ENCODE measurements at places on chromosomes 7 and 10.

DNA sequence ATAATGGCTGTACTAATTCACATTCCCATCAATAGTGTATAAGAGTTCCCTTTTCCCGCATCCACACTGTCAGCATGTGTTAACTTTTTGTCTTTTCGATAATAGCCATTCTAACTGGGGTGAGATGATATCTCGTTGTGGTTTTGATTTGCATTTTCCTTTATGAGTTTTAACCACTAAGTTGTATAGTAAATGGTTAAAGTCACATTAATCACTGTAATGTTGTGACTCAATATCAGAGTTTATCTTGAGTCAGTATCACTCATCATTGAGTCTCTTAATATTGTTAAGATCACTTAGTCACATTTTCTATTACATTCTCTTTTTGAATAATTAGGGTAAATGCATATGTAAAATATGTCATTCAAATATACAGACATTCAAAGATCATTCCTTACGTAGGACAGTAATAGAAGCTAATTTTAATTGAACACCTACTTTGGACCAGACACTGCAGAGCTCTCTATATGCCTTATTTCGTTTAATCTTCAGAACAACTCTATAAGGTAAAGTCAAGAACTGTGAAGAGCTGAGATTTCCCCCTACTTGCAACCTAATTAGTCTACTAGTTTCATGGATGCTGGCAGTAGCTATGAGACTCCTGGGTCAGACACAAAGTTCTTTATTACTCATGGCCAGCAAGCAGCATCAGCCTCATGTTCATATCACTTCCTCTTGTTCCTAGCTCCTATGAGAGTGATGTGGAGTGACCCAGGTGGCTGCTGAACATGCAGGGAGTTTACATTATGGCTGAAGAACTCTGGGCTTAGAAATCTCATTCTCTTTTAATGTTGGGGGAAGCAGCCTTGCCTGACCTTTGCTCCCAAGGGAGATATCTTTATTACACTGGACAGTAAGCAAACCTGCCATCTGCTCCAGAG, 30.5 kb downstream of the CREB5 start:
- DNase-seq, result no peak

- no peak for DNase-seq
Observed at GRCh38 chr10:91220954-91221675, 652 bp downstream of the PCGF5 start.

- DNase-seq, result no peak
Observed at GRCh38 chr7:50209461-50210135, 94.9 kb upstream of the IKZF1 start.

GRCh38 chr7:34117573-34117972, 212.2 kb downstream of the BMPER start:
- DNase-seq, result no peak

- DNase-seq, result no peak
Observed at GRCh38 chr7:134584290-134584689, 35.4 kb downstream of the AKR1B15 start.

DNA sequence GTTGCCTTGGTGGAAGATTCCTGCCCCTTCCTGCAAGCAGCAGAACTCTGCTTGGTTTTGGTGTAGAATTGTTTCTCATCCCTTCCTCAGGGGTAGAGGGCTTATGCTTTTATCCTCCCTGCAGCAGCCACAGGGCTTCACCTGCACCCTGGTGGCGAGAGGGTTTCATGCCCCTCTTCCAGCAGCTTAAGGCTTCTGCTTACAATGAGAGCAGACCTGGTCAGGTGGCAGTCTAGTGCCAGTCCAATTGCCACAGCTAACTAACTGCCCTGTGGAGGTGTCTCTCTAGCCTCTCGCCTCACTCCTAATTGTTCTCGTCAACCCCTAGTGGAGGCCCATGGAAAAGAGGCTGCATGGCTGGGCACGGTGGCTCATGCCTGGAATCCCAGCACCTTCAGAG, 19.3 kb downstream of the ACBD7 start:
- no peak for DNase-seq

Data from GM20000 (cell line).